ENCODE measurements at places on chromosomes 7 and 10. TPM values are rescaled to one million over a fixed set of nuclear protein-coding genes. Genes with fewer than 3 reads are reported as not detected.

Gene PUS7
- 56.1 TPM for total RNA-seq

Gene TMEM270
- not detected for total RNA-seq

Gene NKX2-3
- 2.4 TPM for total RNA-seq

Gene DKK1
- total RNA-seq, result 220 TPM

Gene IFIT1B
- total RNA-seq, result not detected

Gene CCDC136
- 3.9 TPM for total RNA-seq

Gene MBLAC1
- total RNA-seq, result 1.3 TPM

Gene LRGUK
- total RNA-seq, result 0.13 TPM

Gene OSBPL3
- total RNA-seq, result 62.4 TPM

Gene SLC26A3
- not detected for total RNA-seq

Gene OR2A5
- total RNA-seq, result not detected

Gene SPDYE2B
- not detected for total RNA-seq

Gene CDHR3
- total RNA-seq, result 4.7 TPM

Gene STEAP4
- total RNA-seq, result under 0.01 TPM

Gene GPR26
- not detected for total RNA-seq

Gene PDE1C
- total RNA-seq, result 0.43 TPM

Gene FAM180A
- total RNA-seq, result not detected

Gene CRTAC1
- 0.80 TPM for total RNA-seq

Gene RPP30
- total RNA-seq, result 63.8 TPM

Gene CNPY1
- not detected for total RNA-seq

Gene INA
- 0.29 TPM for total RNA-seq

Gene SSC4D
- total RNA-seq, result 0.13 TPM

Gene FBXL13
- 1.3 TPM for total RNA-seq

Gene STK31
- not detected for total RNA-seq

Gene C10orf143
- total RNA-seq, result 0.57 TPM

Gene SPDYE9
- total RNA-seq, result not detected

Gene TMEM26
- 0.07 TPM for total RNA-seq

Gene GCK
- total RNA-seq, result 0.14 TPM

Gene GPER1
- 1.5 TPM for total RNA-seq

Gene MGAM2
- not detected for total RNA-seq

Gene DNAJC12
- 0.53 TPM for total RNA-seq

Gene CCZ1
- 111 TPM for total RNA-seq

Gene LRRC18
- not detected for total RNA-seq

Gene MEIG1
- 1.1 TPM for total RNA-seq

Gene CTTNBP2
- total RNA-seq, result not detected

Gene GPR15LG
- not detected for total RNA-seq

Gene OPN4
- not detected for total RNA-seq

Gene CAPZA2
- 509 TPM for total RNA-seq

Gene CCDC7
- total RNA-seq, result 19.6 TPM

Gene PIP
- not detected for total RNA-seq

Gene CACNB2
- not detected for total RNA-seq

Gene PARD3
- total RNA-seq, result 56.2 TPM

Gene INHBA
- total RNA-seq, result 19.5 TPM

Data from thoracic aorta endothelial cell (primary cell).